ENCODE measurements at places on chromosomes 3 and 15.

DNA sequence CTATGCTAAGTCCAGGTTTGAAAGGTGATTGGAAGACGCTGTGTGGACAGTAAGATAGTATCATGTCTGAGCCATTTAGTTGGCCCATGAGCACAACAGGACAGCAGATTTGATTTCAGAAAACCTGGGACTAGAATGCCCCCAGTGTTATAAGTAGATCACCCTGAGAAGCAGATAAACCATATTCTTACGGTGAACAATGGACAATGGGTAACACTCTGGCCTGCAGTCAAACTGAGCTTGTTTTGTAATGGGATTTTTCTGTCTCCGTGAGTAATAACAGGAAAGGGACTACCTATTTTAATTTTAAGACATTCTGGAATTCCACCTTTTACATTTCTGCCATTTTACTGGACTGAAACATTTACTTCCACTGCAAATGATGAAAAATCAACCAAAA is 71.5 kb downstream of the LDHAL6B start:
- no peak for DNase-seq

- no peak for DNase-seq
These were observed 257.8 kb downstream of the CD47 start for GRCh38 chr3:107833043-107833442.

- no peak for DNase-seq
These were observed 68.8 kb downstream of the FSIP1 start for GRCh38 chr15:39713846-39714245.

- no peak for DNase-seq
These were observed 257.9 kb downstream of the PDCD6IP start for GRCh38 chr3:34056181-34056910.

DNA sequence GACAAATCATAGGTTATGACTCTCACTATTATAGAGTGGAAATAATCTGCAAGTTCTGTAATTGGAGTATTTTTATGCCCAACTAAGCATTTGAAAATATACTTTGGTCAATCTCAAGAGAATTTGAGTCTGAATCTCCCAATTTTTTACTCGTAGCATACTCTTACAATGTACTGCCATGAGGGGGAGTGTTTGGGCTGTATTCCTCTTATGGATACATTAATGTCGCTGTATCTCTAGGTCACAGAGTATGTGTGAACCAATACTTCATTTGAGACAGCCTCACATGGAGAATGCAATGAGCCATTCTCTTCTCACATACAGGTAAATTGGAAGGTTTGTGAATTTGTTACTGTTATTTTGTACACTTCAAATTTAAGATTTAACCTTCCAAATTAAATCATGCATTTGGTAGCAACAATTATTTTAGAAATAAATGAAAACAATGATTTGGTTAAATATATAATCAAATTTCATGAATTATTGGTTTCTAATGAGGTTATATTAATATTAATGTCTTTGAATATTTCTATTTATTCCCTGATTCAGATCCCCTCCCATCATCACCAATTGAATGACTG is 5.5 kb upstream of the CD200 start:
- DNase-seq, result peak; percentile 73

DNA sequence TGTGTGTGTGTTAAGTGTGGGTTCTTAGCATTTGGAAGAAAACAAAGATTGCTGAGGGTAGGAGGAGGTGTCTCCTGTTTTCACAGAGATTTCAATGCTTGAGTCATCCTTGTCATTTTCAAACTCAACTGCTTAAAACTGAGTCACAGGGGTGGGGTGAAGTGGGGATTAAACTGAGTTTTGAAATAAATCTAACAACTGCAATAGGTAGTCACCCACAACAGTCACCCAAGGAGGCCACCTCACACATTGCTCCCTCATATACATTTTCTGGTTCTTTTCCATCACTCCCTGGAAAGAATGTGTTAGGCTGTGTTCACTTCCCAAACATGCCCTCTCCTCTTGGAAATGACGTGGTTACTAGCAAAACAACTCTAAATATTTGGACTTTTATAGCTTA is 187.7 kb upstream of the CMC1 start:
- no peak for DNase-seq

DNA sequence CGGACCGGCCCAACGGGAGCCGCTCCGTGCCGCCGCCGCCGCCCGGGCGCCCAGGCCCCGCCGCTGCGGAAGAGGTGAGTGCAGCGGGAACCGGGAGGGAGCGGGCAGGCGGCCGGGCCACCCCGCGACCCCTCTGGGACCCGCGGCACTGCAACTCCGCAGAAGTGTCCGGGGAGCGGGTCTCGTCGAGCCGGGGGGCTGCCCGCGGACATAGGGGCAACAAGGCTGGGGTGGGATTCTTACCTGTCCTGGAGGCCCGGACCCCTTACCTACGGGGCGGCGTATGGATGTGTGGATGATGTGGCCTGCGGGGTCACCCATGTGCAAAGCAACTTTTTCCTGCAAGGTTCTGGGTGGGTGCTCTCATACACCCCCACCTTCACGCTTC is 361 bp downstream of the SEMA3F start:
- no peak for DNase-seq

DNA sequence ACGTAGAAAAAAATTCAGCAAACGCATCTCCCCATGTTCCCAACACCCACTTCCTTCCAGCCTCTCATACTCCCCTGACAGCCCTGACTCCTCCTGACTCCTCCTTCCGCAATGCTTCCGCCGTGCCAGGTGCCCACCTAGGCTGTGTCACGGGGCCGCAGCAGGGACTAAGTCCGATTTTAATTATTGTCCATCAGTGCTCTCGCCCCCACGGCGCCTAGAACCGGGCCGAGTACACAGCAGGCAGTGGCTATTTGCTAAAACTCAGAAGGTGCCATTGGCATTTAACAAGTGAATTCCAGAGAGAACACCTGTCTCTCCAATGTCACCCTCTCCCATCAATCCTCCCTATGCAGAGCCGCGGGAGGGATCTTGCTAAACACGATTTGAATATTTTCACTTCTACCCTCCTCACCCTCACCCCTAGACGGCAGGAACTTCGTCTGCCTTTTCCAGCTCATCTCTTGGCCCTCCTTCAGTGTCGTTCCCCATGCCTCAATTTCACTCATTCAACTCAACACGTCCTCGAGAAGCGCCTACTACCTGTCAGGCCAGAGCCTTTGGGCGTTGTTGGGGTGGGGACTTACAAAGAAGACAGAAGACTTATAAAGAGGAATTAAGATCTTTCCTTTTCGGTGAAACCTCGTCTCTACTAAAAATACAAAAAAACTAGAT is 11.5 kb upstream of the SHF start:
- DNase-seq, result peak; percentile 23

DNA sequence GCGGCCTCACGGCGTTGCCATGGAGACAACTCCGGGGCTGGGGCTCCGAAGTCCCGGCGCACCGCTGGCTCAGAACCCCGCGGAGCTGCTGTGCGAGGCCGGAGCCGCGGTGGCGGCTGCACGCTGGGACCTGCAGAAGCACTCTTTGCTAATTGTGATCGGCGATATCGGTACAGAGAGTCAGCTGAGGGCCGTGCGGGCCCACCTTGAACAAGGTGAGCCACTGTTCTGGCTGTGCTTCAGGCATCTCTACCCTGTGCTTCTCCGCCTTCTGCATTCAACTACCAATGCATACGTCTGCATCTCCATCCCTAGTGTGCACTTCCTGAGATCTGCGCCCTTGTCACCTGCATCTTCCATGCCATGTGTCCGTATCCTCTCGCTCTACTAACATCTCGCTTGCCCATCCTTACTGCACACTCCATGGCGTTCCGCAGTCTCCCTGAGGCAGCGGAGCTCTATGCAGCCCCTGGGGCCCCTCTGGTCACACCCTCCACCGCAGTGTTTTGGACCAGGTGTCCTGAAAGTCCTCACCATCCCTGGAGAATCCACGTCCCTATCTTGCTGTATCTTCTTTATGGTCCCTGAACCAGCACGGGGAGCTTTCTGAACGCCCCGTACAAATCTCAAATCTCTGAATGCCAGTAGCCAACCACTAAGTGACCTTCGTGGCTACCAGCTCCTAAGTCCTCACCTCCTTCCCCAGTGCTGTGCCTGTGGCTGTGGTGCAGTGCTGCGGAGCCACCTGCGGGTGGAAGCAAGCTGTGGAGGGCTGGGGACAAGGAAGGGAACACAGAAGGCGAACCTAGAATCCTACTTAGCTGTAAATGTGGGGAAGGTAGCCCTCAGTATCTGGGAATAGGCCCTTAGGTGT is 6.2 kb upstream of the MAP1A start:
- peak; percentile 68 for DNase-seq

DNA sequence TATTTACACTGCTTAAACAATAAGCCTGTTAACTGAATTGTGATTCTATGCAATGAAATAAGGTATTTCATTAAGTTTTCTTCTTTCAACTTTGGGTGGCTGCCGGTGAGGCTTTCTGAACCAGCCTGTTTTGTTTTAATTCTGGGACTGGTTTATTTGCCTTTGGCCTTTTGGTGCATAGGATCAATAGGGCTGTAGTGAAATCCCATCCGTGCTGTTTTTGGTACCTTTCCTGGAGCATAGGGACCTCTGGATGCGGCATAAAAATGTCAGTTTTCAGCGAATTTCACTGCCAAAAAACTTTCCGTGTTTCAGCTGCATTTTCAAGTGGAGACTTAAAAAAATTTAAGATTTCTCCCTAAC is 514 bp downstream of the PLS1 start:
- no peak for DNase-seq

GRCh38 chr3:45509038-45509767 is 85.3 kb upstream of the LIMD1 start:
- DNase-seq, result peak; percentile 67

DNA sequence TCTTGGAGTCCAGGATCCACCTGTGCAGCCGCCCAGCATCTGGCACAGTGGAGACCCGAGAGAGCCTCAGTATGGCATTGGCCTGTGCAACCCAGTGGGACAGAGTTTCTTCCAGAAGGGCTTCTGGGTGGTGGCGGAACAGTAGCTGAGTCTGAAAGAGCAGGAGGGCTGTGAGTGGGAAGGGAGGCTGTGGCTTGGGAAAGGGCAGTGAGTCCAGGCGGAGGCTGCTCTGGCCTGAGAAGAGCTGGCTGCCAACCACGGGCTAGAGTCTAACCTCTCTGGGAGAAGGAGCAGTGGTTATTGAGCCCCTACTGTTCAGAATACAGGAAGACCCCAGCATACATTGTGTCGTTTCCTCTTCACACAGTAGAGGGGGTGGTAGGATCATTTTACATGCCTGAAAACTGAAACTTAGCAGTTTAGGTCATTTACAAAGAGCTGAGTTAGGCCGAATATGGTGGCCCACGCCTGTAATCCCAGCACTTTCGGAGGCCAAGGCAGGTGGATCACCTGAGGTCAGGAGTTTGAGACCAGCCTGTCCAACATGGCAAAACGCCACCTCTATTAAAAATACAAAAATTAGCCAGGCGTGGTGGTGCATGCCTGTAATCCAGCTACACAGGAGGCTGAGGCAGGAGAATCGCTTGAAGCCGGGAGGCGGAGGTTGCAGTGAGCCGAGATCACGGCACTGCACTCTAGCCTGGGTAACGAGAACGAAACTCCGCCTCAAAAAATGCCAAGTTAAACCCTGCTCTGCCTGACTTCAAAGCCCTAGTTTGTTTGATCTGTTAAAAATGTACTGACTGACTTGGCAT is 3.2 kb downstream of the AEN start:
- peak; percentile 38 for DNase-seq

GRCh38 chr15:95394186-95395067 is 936.1 kb upstream of the NR2F2 start:
- no peak for DNase-seq

DNA sequence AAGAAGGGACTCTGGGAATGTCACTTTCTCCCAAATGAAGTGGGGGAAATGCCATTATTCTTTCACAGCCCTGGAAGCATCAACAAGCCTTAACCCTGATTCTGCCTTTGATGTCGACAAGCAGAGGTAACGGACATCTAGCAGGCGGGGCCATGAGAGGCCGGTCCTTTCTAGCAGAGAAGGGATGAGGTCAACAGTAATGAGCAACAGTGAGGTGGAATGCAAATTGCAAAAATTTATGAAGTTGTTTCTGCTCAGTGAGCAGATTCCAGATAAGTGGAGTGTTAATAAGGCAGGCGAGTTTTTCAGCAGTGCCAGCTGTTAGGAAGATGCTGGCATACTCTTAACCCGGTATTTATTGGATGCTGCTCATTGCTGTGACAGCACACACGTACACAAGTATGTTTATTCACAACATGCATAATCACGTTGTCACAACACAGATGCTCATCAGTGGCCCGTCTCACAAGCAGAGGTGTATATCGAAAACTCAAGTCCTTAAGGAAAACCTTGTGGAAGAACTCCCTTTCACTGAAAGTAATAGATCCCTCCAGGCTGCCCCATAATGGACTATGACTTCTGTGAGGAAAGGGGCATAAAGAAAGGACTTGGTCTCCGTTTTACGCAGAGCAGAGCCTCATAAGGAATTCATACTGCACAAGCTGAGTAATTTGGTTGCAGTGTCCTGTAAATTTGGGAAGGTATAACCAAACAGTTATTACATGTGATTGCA is 329.0 kb downstream of the IGSF11 start:
- no peak for DNase-seq

GRCh38 chr3:154794814-154795445 is 285.2 kb upstream of the MME start:
- DNase-seq, result no peak

DNA sequence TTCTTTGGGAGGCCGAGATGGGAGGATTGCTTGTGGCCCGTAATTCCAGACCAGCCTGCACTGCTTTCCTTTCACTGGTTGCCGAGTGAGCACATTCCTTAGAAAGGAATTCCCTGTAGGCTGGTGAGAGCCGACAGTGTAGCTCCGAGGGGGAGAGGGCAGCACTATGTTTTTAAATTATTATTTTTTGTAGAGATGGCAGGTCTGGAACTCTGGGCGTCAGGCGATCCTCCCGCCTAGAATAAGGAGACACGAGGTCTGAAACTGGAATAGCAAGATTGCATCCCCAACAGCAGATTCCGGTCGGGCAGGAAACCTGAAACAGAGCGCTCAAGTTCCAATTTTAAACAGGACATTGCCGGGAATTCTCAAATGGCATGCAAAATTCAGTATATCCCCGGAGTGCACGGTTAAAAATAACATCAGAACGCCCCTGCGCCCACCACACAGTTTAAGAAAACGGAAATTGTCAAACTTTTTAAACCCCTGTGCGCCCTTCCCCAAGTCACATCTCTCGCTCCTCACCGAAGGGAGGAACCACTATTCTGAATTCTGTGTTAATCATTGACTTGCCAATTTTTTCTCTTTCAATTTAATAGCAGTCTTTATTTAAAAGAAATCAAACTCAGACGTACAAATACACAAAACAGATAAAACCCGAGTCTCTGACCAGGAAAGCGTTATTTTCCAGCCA is 643 bp upstream of the RNU5B-1 start:
- DNase-seq, result peak; percentile 68

DNA sequence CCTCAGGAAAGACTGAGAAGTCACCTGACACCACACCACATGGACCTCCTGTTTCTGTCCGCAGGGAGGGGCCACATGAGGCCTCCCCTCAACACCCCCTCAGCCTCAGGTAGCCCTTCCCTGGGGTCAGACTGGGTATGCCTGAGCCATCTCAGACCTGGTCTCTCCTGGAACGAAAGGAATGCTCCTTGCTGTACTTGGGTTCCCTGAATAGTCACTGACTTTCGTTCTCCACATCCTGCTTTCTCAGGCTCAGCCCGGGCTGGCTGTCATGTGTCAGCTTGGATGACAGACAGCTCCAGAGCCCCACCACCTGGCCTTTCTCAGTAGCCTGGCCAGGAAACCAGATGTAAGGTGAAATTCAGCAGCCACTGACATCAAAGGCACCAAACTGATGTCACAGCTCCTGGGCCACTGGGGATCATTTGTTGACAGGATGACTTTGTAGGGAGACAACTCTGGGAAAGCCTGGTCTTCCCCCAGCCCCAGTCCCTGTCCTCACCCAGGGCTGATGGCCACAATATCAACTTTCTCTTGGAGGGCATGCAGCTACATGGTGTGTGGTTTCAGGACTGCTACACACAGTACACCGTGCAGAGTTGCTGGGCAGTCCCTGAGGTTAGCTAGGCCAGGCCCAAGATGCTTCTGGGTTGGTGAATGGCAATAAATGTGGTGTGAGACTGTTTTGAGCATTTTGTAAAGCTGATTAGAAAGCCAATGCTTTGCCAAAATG is 141.4 kb upstream of the MRPS22 start:
- DNase-seq, result peak; percentile 53
